ENCODE measurements at places on chromosomes 12 and 14.

DNA sequence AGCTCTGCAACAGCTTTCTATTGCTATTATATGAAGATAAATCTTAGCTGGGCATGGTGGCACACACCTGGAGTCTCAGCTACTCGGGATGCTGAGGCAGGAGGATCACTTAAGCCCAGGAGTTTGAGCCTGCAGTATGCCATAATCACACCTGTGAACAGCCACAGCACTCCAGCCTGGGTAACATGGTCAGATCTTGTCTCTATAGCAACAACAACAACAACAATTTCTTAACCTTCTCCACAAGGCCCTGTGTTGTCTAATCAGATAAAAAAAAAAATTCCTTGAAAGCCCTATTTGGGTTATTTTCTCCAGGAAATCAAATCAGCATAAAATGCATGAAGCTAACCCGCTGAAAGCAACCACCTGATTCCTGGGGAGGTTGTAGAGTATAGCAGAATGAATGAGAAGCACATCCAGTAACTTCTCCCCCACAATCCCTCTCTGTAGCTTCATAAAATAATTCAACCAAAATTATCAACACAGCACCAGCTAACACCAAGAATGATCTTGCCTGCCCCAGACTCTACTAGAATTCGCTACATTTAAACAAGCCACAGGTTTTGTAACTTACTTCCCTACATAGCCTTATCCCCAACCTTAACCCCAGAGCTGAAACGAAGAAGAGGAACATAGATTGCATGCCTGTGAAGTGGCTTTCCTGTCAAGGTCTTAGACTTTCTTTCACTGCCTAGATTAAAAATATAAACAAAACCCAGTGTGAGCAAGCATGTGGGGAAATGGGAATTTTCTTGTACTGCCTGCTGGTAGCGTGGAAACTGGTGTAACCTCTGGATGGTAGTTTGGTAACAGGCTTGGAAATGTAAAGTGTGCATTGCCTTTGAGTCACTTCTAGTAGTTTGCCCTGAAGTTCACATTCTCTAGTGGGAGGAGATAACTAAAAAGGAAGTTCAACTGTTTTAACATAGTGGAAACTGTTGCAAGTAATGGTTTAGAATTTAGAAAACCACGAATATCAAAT is 6.0 kb upstream of the STK38L start:
- DNase-seq: peak; percentile 20

DNA sequence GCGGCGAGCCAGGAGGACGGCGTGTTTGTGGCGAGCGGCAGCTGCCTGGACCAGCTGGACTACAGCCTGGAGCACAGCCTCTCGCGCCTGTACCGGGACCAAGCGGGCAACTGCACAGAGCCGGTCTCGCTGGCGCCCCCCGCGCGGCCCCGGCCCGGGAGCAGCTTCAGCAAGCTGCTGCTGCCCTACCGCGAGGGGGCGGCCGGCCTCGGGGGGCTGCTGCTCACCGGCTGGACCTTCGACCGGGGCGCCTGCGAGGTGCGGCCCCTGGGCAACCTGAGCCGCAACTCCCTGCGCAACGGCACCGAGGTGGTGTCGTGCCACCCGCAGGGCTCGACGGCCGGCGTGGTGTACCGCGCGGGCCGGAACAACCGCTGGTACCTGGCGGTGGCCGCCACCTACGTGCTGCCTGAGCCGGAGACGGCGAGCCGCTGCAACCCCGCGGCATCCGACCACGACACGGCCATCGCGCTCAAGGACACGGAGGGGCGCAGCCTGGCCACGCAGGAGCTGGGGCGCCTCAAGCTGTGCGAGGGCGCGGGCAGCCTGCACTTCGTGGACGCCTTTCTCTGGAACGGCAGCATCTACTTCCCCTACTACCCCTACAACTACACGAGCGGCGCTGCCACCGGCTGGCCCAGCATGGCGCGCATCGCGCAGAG is 873 bp downstream of the PLXNC1 start:
- DNase-seq: peak; percentile 48

DNA sequence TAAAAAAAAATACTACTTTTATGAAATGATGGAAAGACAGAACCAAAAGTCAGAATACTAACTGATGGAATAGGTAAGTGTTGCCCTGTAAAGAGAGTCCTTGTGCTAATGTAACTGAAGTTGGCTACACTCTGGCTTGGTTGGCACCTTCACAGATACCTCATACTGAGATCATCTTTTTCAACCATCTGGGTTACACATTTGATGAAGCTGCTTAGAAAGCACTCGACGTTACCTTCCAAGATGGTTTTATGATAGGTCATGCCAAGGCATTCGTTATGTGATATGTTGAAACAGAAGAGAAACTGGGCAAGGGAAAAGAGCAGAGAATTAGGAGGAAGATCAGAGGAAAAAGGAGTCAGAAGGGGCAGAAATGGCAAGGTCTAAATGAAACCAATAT is 203.8 kb downstream of the ADAMTS20 start:
- no peak for DNase-seq

GRCh38 chr12:95634622-95635621 is 83.6 kb upstream of the USP44 start:
- DNase-seq: no peak

DNA sequence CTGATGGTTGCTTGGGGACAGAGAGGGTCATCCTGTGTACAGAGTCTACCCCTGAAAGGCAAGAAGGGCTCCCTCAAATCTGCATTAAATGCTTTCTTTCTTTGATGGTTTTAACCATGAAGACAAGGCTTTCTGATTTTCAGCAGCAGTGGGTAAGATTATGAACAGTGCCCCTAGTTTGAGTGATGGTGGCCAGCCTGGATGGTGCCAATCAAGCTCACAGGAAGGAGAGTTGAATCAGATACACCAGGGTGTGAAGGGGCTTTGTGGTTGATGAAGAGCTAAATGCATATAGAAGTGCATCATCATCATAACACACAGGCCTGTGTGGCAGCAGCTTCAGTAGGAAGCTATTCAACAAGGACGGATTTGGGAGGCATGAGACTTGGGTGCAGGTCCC is 5.7 kb downstream of the KRT85 start:
- no peak for DNase-seq
